ENCODE measurements at places on chromosomes 5 and 9.

DNA sequence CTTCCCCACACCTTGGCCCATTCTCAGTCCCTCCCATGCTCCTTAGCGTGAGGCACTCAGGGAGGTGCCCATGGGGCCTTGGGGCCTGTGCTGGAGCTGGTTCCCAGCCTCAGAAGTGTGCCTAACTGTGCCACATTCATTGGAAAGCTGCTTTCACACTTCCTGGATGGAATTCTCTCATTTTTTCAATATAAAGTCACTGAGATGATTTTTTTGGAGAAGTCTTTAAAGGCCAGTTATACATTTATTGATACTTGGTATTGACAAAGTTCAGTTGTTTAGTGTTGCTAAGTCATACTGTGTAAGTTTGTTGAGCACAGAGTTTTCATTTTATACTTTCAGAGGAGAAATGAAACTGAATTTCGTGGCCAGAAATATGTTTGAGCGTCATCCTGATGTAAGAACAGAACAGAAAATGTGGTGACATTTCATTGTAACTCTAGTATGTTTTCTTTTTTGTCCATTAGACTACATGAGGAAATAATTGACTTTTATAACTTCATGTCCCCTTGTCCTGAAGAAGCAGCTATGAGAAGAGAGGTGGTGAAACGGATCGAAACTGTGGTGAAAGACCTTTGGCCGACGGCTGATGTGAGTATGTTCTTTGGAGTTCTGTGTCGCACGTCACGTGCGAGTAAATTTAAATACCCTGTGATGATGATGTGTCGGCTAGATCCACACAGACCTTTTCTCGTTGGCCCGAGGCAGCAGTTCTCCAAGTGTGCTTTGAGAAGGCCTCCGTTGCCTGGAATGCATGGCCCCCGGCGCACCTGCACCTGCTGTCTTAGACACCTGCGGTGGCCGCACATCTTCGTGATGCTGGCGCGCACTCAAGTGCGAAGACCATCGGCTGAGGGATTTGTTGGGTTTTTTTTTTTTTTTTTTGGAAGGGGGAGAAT lies 24.1 kb downstream of the TENT4A start:
- DNase-seq: no peak

GRCh38 chr5:175680463-175680862 lies 22.6 kb downstream of the HRH2 start:
- no peak for DNase-seq

- no peak for DNase-seq
Measured at GRCh38 chr5:72393052-72393451, 72.9 kb downstream of the PTCD2 start.

- no peak for DNase-seq
Measured at GRCh38 chr5:143197260-143197656, 206.2 kb downstream of the NR3C1 start.

GRCh38 chr9:18618862-18619261 lies 144.9 kb downstream of the ADAMTSL1 start:
- no peak for DNase-seq
